ENCODE measurements at places on chromosomes 12 and 14. TPM values are rescaled to one million over a fixed set of nuclear protein-coding genes. Genes with fewer than 3 reads are reported as not detected.

Gene PCNX4
- 91.1 TPM for polyA plus RNA-seq

- no peak for DNase-seq
Measured at GRCh38 chr14:74049876-74050495, 30.8 kb downstream of the BBOF1 start.

DNA sequence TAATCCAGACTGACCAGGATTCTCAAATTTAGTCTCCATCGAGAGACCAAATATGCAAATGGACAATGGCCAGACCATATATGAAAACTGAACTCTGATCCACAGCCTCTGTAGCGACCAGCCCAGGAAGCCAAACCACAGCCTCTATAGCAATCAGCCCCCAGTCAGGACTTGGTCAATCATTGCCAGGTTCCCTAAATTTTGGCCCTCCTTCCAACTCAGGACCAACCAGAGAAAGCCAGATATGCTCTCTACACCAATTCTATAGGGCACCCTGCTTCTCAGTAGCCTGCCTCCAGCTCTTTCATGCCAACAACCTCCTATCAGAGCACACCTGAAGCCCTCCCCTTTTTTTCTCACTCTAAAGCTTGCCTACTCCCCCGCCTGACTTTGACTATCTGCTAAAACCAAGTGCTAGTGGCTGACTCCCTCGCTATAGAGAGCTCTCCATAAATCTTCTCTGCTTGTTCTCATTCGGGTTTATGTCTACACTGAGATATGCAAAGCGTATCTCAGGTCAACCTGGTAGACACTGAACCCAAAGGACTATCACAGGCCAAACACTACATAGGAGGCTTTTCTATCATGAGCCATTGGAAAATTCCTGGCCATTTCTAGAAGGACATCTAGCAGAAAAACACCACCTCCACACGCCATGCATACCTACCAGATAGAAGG is 110.5 kb upstream of the FUT8 start:
- DNase-seq: no peak

GRCh38 chr14:69769623-69770022 is 2.7 kb downstream of the SRSF5 start:
- DNase-seq: no peak

GRCh38 chr14:72599579-72600470 is 294.1 kb downstream of the DPF3 start:
- DNase-seq: no peak

DNA sequence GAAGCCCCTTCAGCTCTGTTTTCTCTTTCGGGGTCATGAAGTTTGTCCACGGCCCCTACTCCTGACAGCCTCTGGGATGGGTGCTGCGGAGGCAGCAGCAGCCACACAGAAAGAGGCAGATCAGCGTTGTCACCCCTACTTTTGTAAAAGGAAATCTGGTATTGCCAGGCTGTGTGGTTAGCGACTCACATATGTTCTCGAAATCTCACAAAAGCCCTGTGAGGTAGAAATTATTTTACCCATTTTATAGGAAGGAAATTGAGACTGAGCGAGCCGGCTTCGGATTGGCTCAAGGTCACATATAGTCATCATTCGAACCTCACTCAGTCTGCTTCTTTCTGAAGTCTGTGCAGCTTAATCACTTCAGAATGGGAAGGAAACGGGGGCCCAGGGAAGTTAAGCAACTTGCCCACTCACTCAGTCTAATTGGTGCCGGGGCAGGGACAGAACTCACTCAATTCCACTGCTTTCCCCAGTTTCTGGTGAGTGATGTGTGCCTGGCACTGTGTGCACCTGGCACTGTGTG is 1.1 kb upstream of the CKAP4 start:
- no peak for DNase-seq
